ENCODE measurements at places on chromosomes 7 and 10. TPM values are rescaled to one million over a fixed set of nuclear protein-coding genes. Genes with fewer than 3 reads are reported as not detected.

Gene LIPK
- not detected for polyA plus RNA-seq

GRCh38 chr7:42238709-42239366 lies 1.8 kb upstream of the GLI3 start:
- no peak for DNase-seq

Gene SYT15B
- polyA plus RNA-seq, result 1.7 TPM

DNA sequence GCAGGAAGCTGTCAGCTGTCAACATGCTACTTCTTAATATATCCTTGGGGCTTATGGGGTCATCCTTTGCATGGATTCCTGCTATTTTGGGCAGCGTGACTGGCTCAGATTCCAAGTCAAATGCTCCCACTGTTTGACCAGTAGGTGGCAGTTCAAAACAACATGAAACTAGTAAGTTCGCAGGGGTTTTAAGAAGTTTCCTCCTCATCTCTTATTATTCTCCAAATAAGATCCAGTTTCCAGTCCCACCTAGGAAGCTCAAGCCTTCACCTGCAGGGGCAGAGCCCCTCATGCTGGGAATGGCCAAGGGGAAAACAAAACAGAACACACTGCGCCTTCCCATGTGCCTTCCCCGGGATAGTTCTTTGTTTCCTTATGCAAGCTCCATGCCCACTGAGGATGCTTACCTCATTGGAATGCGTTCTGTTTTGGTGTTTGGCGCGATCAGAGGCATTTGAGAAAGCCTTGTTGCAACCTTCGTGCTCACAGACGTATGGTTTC lies 259.8 kb downstream of the GLI3 start:
- peak; percentile 40 for DNase-seq

DNA sequence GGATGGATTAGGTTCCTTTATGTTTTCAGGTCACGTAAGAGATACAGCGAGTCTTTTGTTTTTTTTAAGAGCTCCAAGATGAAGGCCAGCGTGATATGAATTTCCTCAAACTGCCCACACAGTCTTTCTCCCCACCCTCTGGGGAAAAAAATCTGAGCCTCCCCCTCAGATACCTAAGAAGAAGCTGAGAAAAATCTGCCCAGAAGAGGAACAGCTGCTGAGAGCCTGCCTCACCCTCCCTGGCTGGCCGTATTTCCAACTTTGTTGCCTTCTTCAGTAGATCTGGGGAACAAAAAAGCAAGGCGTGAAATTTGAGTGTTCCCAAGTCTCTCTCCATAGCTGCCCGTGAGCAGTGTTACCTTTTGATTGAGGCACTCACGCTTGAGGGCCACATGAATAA lies 208.1 kb downstream of the KIAA1217 start:
- DNase-seq, result no peak

Gene ZNHIT1
- 52.8 TPM for polyA plus RNA-seq

Data from right renal cortex interstitium (tissue), 3 donors.